Stimulated activated CD4-positive, alpha-beta T cell treated with anti-CD3 and anti-CD28 coated beads, Interleukin-4, amount 100 ng/mL, for 4 hours (primary cell): ENCODE measurements at places on chromosomes 7 and 10.

- DNase-seq: no peak
These were observed 505.5 kb upstream of the PODXL start for GRCh38 chr7:132061937-132062336.

DNA sequence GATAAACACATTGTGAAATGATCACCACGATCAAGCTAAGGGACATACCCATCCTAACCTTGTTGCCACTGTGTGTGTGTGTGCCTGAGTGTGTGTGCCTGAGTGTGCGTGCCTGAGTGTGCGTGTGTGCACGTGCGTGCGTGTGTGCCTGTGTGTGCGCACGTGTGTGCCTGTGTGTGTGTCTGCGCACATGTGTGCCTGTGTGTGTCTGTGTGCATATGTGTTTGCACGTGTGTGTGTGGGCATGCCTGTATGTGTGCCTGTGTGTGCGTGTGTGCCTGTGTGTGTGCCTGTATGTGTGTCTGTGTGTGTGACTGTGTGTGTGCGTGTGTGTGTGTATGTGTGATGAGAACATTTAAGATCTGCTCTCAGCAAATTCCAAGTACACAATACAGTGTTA lies 244.1 kb upstream of the DPP6 start:
- no peak for DNase-seq

- no peak for DNase-seq
These were observed 182.7 kb upstream of the LYZL2 start for GRCh38 chr10:30812018-30812851.

GRCh38 chr10:116026315-116026714 lies 246.7 kb downstream of the GFRA1 start:
- no peak for DNase-seq

- DNase-seq: no peak
These were observed 131.4 kb upstream of the ZMIZ1 start for GRCh38 chr10:78937393-78937792.
